ENCODE measurements at places on chromosomes 2 and 18.
A peak's percentile ranks its signal among the peaks of the same experiment; 100 is the strongest.

DNA sequence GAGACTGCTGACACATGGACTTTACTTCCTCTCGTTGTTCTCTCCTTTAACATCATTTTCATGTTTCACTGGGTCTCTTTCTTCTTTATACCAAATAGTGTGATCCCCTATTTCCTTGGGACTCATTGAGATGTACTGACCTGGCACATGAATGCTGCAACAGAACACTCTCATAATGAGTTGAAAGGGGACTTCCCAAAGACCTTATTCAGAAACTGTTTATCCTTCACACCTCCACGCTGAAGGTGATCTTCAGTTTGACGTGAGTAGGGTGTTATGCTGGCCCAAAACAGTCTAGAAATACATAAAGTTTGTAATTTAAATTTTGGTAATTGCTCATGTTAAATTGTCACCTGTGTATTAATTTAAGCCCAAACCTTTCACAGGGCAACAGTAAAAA is 1096.8 kb upstream of the GYPC start:
- no peak for DNase-seq

DNA sequence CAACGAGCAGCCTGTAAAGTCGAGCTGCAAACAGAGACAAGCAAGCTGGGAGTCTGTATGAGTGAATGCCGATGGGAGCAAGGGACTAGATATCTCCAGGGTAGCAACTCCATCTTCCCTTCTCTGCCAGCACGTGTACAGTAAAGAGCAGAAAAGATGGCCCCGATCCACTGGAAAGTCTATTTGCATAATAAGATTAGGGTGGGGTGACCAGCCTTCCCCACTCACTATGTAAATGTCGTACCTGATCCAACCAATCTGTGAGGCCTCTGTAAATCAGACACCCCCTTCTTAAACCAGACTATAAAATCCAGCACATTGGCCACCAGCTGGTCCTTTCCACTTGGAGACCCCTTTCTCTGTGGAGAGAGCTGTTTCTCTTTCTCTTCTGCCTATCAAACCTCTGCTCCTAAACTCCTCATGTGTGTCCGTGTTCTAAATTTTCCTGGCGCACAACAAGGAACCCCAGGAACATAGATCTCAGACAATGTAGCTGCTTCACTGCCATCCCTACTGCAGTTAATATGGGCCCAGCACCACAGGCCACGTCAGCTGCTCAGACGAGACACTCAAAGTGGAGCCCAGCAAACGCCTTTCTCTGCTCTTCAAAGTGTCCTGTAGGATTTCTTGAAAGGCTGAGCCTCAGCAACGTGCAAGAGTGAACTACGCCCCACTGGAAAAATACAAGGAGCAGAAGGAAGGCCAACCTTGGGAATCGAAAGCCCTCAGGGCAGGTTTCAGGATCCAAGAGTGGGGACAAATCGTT is 26.1 kb downstream of the DIPK1C start:
- DNase-seq = no peak

DNA sequence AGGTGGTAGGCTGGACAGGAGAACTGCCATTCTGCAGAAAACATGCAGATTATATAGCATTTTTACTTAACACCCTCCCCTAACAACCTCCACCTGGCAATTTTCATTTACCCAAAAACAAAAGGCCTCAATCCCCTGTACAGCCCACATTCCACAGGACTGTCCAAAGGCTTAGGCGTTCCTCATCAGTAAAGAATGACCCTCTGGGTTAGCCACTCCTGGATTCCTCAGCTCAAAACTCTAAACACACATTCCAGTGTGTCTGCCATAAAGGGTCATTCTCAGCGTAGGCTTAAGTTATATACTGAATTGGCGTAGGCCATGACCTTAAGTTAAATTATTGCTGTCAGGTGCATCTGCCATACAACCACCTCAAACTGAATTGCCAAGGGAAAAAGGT is 261.8 kb upstream of the CHAC2 start:
- DNase-seq = no peak

DNA sequence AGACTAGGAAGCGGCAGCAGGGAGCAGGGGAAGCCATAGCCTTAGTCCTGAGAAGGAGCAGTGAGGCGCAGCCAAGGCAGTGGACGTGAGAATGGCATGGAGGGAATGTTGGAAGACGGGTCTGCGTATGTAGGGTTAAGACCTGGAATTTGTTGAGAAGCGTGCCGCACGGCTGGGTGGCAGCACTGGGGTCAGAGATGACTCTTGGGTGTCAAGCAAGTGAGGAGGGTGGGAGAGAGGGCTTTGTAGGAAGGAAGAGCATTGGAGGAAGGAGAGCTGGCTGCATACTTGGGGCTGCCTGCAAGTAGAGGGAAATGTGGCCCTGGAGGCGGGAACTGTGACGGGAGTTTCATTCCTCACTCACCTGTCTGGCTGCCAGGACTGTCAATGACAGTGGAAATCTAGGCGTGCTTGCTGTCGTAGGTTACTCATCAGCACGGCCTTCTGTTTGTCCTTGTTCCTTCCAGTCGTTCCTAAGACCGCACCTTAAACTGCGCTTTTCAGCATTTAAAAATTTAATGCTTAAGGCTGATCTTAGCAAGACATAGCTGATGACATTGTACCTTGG is 108.0 kb downstream of the ITGB1BP1 start:
- DNase-seq = no peak

DNA sequence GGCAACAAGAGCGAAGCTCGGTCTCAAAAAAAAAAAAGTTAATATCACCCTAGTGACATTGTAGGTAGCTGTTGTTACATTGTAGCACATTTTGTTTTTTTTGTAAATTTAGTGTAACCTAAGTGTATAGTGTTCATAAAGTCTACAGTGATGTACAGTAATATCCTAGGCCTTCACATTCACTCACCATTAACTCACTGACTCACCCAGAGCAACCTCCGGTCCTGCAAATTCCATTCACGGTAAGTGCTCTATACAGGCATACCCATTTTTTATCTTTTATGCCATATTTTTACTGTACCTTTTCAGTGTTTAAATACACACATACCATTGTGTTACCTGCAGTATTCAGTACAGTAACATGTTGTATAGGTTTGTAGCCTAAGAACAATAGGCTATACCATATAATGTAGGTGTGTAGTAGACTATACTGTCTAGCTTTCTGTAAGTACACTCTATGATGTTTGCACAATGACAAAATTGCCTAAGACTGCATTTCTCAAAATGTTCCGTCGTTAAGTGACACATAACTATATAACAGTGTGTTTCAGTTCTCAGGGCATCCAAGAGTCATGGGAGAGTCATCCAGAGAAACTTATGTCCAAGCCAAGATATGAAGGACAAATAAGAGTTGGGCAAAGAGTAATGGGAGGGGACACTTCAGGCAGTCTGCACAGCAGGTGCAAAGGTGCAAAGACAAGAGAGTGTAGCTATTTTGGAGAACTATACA is 68.4 kb downstream of the TANK start:
- DNase-seq = no peak

- no peak for DNase-seq
Measured at GRCh38 chr2:165886487-165887146, 67.0 kb downstream of the TTC21B start.

DNA sequence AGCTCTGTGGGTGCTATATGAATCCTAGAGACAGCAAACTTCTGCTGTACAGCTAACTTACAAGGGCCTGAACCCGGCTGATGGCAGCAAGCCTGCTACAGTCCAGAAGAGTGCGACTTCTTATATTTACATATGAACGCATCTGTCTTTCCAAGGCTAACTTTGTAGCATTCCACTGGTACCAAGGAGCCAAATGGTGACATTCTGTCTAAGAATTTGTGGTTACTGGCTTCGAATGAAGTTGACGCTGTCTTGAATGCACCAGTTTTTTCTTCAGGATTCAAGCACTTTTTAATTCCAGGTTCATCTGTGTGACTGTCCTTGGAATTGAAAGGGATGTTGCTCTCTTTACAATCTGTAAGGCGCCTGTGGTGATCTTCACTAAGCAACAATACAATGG is 42.4 kb downstream of the THUMPD2 start:
- DNase-seq = no peak

DNA sequence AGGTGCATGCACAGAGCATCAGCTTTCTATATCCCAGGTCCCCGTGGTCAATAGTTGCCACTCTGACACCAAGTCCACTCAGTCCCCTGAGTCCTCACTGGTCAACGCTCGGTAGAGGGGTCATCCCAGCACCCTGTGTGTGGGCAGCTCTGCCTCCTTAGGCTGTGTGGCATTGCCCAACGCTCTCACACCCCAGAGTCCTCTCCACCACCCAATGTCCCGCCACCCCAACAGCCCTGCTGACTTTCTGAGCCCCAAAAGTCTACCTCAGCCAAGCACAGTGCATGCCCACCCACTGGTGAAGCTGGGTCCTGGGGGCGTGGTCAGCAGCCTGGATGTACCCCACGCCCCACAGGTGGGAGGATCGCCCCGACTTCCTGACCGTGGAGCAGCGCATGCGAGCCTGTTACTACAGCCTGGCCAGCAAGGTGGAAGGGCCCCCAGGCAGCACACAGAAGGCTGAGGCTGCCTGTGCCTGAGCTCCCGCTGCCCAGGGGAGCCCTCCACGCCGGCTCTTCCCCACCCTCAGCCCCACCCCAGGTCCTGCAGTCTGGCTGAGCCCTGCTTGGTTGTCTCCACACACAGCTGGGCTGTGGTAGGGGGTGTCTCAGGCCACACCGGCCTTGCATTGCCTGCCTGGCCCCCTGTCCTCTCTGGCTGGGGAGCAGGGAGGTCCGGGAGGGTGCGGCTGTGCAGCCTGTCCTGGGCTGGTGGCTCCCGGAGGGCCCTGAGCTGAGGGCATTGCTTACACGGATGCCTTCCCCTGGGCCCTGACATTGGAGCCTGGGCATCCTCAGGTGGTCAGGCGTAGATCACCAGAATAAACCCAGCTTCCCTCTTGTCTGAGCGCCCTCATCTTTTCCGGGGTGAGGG is 25.9 kb downstream of the ZAP70 start:
- no peak for DNase-seq

GRCh38 chr2:217954971-217955740 is 47.6 kb downstream of the TNS1 start:
- no peak for DNase-seq

- DNase-seq = no peak
Measured at GRCh38 chr18:70228536-70228935, 23.0 kb upstream of the RTTN start.

DNA sequence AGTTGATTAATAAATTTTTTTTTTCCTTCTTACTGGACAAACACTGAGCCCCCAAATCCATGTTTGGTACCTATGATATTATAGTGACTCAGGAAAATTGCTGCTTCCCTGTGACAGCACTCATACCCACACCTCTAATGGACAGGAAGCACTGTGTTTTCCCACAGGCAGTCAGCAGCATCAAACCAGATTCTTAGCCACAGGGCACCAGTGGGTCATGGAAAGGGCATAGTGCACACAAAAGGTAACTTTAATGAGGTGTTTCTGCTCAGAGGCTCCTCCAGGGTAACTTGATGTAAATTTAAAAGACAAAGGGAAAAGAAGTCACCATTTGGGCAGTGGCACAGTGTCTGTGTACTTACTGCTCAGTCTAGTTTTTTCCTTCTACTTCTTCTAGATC is 34.1 kb downstream of the SERPINB11 start:
- DNase-seq = peak; percentile 11

DNA sequence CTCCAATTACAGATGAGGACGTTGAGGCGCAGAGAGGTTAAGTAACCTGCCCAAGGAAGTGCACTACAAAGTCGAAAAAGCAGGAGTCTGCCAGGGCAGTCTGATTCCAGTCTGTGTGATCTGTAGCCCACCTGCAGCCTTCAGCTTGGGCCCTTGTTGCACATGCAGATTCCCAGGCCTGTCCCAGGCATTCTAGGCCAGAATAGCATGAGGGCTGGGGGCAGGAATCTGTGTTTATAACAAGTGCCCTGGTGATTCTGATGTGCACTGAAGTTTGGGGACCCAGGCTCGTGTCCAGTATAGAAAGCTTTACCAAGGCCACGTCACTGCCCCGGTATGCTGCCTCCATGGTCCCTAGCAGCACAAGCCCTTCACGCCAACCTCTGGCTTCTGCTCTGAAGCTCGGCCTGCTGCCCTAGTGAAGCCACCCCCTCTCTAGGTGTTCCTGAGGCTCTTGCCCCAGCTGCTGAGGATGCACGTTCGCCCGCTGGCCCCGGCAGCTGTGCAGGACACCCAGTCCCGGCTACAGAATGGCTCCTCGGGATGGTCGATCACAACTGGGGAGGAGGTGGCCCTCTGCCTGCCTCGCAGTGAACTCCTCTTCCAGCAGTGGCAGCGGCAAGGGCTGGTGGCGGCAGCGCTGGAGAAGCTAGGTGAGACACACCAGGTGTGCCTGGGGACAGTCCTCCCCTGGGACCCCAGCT is 4.6 kb downstream of the CHRNG start:
- DNase-seq = no peak

- DNase-seq = no peak
Measured at GRCh38 chr2:168939918-168940317, 38.8 kb downstream of the G6PC2 start.

DNA sequence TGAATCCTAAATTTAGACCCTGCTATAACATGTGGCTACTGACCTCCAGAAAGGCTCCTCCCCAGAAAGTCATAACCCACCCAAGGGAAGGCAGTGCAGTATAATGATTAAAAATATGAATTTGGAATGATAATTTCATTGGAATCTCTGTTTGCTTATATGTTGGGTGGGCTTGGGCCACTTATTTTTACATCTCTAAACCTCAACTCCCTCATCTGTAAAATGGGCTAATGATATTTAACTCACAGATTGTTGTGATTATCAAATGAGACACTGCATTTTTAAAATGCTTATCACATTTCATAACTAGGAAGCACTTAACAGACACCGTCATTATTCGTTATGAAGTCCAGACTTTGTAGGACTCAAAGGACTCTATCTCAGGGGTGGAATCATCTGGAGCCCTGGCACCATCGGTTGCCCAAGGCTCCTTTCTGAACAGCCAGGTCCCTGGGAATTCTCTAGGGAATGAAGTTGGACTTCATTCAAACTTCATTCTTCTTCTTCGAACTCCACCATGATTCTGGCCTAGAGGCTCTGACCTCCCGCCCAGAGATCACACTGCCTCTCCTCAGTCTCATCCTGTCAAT is 33.1 kb upstream of the RMDN2 start:
- no peak for DNase-seq
